ENCODE measurements at places on chromosomes 16 and 17.

DNA sequence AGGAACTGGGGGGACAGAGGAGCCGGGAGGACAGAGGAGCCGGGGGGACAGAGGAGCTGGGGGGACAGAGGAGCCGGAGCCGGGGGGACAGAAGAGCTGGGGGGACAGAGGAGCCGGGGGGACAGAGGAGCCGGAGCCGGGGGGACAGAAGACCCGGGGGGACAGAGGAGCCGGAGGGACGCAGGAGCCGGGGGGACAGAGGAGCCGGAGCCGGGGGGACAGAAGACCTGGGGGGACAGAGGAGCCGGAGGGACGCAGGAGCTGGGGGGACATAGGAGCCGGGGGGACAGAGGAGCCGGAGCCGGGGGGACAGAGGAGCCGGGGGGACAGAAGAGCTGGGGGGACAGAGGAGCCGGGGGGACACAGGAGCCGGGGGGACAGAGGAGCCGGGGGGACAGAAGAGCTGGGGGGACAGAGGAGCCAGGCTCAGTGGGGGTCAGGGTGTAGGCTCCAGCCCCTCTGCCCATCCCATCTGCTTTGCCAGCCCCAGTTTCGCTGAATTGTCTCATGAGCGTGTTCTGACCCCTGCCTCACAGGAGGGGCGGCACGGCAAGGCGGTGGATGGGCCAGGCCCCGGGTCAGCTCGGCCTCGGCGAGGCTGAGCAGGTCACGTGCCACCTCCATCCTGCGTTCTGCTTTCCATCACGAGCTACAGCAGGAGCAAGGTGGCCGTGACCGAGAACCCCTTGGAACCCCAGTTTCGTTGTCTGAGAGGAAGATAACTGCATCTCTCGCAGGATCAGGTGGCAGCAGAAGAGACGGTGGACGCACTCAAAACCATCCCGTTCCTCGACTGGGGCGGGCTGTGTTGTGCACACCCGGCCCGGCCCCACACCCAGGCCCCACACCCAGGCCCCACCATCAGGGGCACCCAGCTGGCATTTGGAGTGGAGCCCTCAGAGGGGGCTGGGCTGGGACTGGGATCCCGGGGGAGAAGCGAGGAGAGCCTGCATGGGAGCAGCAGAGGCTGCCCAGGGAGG lies 26.1 kb upstream of the CBFA2T3 start:
- DNase-seq, result no peak

- DNase-seq, result no peak
Observed at GRCh38 chr17:75842963-75843576, 1.1 kb downstream of the UNC13D start.

DNA sequence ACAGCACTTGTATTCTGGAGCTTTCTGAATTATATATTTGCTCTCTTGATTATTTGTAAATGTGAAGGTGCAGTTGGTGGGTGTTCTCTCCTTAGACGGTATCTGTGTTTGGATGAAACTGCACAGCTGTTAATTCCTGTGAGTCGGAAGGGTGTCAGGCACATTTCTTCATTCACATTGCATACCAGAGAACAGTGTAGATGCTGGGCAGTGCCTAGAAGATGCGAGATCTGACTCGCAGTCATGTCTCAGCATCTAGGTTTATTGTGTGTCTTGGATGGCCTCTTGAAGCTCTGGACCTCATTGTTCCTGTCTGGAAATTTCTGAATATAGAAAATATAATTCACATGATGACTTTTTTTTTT lies 61.2 kb downstream of the CLEC16A start:
- no peak for DNase-seq

GRCh38 chr17:81840826-81841778 lies 6.3 kb upstream of the PPP1R27 start:
- no peak for DNase-seq

DNA sequence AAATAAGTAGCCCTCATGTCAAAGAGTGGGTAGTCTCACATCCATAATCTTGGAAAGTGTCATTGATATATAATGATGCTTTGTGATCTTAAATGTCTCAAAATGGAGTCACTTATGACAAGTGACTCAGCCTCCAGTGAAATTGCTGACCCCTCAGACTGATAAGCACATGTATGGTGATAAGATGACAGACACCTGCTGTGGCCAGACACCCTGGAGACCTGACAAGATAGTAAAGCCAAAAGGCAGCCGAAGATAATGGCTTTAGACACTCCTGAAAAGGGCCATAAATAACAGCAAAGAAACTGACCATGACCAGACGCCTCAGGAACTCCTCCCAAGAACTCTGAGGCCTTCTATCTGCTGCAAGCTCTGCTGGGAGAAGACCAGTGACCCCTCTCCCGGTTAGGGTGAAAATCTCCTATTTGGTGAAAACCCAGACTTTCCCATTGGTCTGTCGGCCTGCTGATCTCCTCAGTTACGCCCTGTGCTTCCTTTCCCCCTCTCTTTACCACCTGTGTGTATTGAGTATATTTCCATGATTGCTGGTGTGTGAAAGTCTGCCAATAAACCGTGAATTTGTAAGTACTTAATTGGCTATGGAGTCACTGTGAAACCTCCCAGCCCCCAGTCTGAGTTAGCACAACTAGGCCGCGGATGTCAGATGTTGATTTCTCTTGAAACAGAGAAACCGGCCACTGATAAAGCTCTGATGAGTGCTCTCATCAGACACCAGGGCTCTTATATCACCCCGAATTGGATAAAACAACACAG lies 226.7 kb upstream of the MYOCD start:
- DNase-seq, result no peak

- DNase-seq, result no peak
Observed at GRCh38 chr16:75263963-75264445, 12.6 kb upstream of the BCAR1 start.

- no peak for DNase-seq
Observed at GRCh38 chr17:39406951-39407350, 5.5 kb upstream of the FBXL20 start.

DNA sequence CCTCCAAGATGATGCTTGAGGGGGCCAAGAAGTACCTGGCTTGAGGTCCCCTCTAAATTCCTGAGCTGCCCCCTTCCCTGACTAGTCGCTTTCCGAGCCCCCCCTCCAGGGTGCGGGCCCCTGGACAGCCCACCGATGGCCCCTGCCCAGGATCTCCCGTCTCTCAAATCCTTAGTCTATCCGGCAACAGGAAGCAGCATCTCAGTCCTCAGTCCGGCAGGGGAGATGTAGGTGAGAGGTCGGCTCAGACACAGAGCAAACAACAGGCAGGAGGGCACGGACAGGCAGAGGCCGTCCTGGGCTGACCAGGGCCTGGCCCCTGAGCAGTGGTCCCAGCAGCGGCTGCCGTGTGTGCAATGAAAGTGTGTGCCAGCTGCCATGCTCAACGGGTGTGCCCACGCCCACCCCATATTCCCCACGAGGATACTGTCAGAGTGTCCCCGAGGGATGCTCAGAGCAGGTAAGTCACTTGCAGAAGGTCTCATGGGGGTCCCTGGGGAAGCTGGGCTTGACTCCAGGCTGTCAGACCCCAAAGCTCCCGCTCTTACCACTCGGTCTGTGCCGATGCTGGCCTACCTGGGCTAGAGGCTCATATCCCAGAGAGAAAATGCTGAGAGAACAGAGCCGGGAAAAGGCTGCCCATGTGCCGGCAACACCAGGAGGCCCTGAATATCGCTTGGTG lies 7.2 kb downstream of the SLC43A2 start:
- DNase-seq, result no peak

GRCh38 chr17:49910094-49910857 lies 58.7 kb upstream of the DLX4 start:
- DNase-seq, result no peak

DNA sequence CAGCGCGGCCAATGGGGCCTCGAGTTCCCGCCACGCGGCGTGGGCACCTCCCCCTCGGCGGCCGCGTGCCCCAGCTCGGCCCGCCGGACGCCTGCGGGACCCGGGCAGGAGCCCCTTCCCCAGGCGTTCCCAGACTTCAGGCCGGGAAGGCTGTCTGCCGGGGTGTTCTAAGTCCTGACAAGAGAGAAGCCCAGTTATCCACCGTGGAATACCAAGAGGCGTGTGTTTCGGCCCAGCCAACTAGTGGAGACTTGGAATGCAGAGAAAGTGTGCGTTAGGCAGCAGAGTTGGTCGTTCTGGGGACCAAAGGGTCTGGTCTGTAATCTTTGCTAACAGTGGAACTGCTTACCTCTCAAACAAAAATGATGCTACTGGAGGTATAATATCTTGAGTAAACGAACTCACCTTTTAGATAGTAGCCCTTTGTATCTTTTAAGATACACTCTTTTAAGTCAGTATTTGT lies 251 bp upstream of the HSF5 start:
- no peak for DNase-seq

DNA sequence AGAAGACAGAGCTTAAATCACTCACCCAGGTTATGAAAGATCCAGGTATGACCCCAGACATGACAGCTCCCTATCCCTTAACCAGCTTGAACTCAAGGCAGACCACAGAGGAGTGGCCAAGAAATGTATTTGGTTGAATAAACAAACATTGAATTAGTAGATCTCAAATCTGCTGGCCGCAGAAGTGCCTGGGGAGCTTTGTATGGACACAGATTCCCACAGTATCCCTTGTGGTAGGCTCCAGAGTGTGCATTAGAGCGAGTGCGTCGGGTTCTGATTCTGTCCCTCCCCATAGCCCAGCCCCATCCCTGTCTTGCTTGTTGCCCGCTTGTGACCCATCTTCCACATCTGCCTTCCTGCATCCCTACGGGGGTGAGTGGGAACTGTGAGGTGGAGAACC lies 118.8 kb upstream of the FOXF1 start:
- peak; percentile 69 for DNase-seq

DNA sequence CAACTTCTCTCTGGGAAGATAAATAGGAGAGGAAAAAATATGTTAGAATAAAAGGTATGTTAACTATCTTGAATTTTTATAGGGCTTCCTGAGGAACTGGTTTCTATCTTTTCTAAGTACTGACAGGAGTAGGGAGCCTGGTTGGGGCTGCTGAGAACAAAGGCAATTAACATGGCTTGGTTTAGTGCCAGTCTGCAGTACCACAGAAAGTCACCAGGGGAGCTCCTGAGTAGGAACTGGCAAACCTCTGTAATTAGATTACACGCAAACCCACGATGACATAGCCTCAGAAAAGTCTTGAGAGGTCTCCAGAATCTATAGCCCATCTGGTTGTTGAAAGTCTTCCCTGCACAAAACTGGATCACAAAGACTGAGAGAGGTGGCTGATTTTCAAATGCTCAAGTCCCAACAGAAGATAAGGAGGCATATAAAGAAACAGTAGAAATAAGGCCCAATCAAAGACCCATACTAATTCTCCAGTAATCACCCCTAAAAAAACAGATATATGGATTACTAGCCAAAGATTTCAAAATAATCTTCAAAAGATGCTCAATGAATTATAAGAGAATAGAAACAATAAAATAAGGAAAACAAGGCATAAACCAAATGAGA lies 11.7 kb upstream of the CNTNAP4 start:
- peak; percentile 26 for DNase-seq

DNA sequence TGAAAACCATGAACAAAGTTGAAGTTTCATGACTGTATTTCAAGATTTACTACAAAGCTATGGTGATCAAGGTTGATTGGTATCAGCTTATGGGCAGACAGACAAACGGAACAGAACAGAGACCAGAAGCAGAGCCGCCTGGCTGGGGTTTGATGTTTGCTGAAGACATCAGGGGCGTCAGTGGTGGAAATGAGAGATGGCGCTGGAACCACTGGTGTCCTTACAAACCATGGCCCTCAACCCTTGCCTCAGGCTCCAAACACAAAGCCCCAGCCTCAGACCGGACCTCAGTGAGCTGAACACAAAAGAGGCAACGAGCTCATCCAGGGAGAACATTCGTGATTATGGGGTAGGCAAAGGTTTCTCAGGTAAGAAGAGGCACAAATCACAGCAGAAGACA lies 113.0 kb upstream of the METRNL start:
- DNase-seq, result no peak

- peak; percentile 20 for DNase-seq
Observed at GRCh38 chr16:58264961-58265479, 29.8 kb downstream of the PRSS54 start.

DNA sequence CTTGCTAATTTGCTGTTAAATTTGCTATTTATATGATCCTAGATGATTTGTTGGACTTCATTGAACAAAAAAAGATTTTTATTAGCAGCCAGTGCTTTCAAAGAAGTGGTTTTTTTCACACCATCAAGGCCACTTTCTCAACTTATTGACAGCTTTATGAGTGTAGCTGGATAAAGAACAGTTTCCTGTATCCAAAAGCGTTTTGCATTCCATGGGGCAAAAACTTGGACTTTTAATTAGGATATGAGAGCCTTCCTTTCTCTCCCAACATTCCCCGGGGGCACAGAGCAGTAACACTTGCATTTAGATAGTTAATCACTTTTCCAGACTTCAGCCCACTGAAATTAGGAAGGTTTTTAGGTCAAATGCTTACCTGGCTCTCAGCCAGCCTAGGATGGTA lies 177.1 kb upstream of the ELAC2 start:
- DNase-seq, result no peak

DNA sequence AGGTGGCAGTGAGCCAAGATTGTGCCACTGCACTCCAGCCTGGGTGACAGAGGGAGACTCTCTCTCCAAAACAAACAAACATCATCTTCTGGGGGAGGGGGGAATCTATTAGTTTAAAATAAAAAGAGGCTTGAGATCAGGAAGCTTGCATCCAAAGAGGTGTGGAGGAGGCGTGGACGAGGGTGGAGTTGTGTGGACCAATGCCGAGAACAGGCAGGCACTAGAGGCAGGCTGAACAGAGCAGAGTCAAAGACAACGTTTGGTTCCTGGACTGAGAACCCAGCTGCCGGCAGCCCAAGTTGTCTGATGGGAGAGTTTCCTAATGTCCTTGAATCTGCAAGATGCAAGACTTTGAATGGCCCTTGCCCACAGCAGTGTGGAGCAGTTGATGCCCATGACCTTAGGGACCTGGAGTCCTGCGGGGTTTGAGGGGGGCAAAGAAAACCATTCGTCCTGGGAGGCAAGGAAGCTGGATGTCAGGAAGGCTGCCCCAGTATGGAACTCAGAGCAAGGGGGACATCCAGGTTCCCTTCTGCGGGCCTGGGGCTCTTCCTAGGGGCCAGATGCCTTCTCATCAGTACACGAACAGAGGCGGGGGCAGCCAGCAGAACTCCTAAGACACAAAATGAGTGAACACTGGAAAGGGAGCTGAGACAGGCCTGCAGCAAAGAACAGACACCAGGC lies 9.2 kb downstream of the TBC1D16 start:
- no peak for DNase-seq

DNA sequence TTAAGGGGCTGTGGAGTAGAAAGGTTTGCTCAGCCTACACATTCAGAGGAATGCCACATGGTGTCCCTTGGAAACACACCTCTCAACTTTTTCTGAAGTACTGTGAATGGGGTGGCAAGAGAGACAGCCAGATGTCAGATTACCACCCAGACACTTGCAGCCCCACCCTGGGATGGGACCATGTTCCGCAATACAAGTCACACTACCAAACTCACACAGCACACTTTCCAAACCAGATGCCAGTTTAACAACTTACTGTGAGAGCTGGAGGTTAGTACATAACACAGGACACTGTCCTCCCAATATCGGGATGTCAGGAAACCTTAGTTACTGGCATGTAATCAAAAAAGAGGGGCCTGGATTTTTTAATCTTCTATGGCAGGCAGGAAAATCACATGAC lies 7.9 kb downstream of the USP7 start:
- DNase-seq, result no peak

All from NCI-H460 (cell line).